ENCODE measurements at places on chromosomes 6 and 20.

GRCh38 chr6:3798055-3798919 is 46.8 kb upstream of the PXDC1 start:
- DNase-seq = no peak

GRCh38 chr20:23071996-23072395 is 14.1 kb downstream of the CD93 start:
- DNase-seq = no peak

DNA sequence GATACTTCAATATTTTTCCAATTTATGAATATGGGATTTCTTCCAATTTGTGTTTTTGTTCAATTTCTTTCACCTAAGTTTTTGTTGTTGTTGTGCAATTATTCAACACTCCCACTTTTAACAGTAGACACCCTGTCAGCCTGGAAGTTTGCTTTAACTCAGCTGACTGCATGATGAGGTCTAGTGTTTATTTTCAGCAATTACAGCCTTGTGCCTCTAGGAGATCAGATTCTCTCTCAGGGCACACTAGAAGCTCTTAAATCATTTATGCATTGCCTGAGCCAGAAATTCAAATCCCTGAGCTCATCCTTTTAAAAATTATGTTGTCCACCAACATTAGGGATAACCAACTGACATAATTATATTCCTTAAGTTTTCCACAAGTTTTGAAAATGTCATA is 85.7 kb downstream of the MRAP2 start:
- DNase-seq = no peak

GRCh38 chr6:136921936-136922684 is at the start of gene SLC35D3:
SLC35D3 (plus strand) TSS chr6:136922301; CDS start chr6:136922429, 128 bp downstream.
- peak; percentile 12 for DNase-seq

DNA sequence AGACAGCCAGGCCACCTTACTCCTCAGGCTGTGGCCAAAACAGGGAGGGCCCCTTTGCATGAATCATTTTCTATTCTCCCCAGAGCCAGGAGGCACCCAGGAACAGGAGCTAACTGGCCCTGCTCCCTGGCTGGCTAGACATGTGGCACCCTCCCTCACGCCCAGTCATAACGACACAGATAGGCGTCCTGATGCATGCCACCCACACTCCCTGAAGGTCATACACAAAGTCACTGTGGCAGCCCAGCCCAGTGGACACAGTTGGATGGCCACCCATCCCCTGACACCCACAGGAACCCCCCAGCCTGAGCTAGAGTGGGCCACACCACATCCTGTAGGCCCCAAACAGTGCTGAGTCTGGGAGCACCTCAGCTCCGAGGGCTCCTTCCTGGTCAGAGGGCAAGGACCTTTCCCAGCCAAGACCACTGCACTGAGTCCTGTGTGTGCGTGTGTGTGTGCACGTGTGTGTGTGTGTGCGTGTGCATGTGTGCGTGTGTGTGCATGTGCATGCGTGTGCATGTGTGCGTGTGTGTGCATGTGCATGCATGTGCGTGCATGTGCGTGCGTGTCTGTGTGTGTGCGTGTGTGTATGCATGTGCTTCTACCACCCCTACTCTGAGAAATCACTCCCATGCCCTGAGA is 21.6 kb downstream of the TFEB start:
- DNase-seq = no peak

- DNase-seq = no peak
Observed at GRCh38 chr6:133359256-133359655, 118.1 kb downstream of the EYA4 start.

DNA sequence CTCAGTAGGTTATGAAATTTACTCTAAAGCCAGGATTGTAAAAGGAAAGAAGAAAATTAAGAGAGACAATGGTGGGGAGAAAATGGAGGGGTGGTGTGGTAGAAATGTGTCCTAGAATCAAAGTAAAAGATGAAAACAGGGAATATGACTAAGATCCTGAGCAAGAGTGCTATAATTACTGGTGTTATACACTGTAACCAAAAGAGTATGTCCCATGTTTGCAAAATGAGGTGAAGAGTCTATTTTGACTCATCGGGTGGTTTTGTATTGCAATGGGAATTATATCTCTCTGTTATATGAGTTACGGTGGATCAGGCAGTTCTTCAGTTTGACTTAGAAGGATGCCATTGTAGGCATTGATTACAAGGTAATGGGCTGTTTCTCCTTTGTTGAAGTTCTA is 8.5 kb downstream of the L3MBTL3 start:
- DNase-seq = no peak

DNA sequence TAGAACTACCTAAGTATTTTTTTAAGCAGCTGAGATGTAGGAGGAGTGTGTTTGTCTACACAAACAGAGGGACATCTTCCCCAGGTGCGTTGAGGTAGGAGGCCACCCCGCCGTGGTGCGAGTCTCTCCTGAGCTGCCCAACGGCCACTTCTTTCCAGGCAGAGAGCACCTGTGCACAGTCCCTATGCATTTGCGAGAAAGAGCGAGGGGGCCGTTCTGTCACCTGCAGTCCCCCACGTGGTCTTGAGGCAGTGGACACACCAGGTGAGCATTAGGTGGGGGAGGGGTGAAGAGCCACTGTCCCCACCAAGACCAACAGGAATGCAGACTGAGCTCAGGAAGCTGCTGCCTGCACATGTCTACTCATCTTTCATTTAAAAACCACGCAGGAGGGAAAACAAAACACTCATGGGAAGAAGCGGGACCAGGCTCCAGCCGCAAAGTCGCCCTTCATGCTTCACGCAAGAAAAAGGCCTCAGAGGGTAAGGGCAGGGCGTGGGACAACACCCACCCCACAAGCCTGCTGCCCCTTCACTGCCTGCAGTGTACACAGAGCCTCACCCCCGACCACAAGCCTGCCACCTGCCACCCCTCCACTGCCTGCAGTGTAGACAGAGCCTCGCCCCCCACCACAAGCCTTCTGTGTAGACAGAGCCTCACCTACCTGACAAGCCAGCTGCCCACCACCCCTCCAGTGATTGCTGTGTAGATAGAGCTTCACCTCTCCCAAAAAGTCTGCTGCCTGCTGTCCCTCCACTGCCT is 142.0 kb downstream of the DLL1 start:
- no peak for DNase-seq

GRCh38 chr20:63032861-63033793 is 26.4 kb upstream of the BHLHE23 start:
- DNase-seq = no peak

Data from RWPE1 (cell line).